ENCODE measurements at places on chromosomes 4 and X.

- DNase-seq, result peak; percentile 30
Observed at GRCh38 chrX:17839269-17839668, 21.8 kb downstream of the RAI2 start.

DNA sequence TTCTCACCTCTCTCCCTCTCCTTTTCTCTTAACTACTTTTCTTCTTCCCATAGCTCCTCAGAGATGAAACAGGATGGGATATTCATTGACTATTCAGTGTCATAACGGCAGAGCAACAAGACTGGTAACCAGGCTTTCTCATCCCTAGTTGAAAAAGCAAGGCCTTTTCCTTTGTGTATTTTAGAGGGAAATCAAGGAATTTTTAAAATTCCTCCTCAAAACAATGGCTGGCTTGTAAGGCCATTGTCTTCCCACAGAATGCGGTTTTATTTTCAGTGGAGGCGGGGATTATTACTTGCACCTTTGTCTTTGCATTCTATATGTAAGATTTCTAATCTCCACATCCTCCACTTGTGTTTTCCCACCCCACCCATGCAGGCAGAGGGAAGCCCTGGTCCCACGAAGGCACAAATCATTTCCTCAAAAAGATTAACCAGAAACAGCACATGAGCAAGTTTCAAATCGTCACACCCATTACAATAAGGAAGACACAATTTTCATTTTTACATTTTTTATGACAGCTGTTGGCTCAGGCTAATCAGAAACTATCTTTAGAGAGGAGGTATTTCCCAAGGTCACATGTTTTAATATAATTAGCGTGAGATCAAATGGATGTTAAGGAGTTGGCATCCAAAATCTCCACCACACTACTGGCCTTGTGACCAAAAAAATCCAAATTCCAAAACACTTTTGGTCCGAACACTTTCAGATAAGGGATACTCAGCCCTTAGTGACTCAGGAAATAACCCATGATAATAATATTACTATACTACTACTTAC is 53.0 kb upstream of the KDR start:
- DNase-seq, result no peak

DNA sequence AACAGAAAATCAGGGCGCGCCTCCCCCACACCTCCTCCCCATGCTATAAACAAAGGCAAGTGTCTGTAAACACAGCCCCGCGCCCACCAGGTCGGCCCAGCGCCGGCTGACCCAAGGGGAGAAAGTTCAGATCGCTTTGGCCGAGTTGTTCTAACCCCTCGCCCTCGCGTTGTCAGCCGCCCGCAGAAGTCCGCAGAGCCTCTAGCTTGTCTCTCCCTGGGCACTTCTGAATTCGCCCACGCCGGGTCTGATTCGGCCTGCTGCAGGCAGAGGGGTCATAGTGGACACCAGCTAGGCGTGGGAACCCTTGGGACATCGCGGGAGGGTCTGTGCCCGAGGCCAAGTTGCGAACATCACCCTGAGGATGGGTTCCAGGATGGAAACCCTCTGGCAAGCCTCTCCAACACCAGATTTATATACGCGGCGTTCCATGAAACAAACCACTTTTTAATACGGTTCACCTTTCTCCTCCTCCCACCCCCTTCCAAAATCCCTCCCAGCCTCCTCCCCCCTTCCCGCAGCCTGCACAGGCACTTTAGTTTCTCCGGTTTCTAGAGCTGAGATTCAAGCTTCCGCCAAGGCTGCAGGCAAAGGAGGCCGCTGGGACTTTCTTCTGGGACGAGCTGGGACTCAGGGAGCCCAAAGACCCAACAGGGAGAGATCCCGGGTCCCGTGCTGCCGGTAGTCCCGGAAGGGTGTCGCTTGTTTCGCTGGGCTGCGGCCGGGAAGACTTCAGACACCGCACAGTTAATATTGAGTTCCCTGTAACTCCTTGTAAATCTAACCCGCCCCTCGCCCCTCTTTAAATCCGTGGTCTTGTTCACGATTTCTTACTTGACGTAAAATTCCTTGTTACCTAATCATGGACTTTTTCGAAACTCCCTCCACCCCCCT is 4.7 kb downstream of the HAND2 start:
- DNase-seq, result no peak

DNA sequence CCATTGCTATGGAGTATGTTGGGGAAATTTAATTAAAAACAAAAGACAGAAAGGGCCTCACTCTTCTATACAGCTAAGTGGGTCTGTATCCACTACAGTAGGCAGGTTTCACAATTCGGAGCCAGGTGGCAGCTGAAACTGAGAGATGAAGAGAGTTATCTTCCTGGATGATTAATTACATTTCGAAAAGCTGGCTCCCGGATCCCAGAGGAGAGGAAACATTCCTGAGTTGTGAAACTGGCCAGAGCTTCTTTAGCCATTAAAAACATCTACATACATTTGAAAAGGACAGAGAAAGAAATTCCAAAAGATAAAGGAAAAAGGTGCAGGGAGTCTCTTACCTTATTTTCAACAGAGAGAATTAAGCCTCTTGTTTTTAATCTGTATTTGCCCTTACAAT is 15.5 kb upstream of the PDZD4 start:
- DNase-seq, result peak; percentile 2

DNA sequence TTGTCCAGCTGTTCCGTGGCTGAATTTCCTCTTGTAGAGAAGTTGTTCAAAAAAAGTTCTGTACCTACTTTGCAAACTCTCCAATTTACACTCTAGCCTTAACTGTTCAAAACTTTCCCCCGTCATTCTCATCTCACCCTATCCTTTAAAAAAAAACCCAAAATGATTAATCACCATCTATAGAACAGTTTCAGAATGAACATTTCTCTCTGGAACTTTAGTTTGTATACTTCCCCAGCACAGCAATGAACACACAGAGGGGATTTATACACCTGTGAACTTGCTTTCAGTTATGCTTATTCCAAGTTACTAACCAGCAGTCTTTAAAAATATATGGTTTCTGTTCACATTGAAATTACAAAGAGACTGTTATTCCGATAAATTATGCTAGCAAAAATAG is 1.2 kb downstream of the GEMIN8 start:
- DNase-seq, result peak; percentile 5

GRCh38 chrX:2582667-2583066 is 81.9 kb upstream of the DHRSX start:
- DNase-seq, result no peak

- DNase-seq, result no peak
Observed at GRCh38 chrX:133722756-133723155, 262.6 kb downstream of the GPC3 start.

DNA sequence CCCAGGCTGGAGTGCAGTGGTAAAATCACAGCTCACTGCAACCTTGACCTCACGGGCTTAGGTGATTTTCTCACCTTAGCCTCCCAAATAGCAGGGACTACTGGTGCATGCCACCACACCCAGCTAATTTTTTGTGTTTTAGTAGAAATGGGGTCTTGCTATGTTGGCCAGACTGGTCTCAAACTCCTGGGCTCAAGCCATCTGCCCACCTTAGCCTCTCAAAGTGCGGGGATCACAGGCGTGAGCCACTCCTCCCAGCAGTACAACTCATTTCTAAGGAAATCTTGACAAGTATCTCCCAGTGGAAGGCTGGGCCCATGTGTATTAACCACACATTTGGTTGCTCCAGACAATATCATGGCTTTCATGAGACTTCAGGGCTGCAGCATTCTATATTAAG is 20.4 kb upstream of the PDLIM5 start:
- no peak for DNase-seq

GRCh38 chr4:52868133-52868532 is 6.0 kb downstream of the RASL11B start:
- peak; percentile 21 for DNase-seq

DNA sequence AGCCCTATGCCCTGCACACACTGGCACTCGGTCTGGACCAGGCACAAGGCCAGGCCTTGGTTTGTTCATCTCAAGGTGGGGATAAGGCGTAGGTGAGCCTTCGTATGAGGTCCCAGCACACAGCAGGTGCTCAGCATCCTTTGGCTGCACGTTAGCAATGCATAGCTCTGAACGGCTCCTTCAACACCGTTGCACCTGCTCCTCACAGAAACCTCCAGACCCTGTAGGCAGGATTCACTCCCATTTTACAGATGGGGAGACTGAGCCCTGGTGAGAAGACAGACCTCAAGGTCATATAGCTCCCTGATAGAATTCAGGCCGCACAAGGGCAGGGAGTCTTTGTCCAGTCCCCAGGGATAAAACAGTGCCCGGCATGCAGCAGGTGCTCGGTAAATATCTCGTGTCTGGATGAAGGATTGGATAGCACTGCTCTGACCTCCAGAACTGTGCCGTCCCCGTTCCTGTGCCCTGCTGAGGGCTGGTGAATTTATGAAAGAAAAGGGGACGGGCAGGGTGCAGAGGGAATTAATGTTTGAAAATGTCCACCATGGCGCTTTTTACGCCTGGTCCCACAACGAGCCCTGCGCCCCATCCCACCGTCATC is 2.4 kb downstream of the PPP2R2C start:
- no peak for DNase-seq

Measured in foreskin fibroblast (primary cell).